ENCODE measurements at places on chromosomes 5 and 9.

- no peak for DNase-seq
Measured at GRCh38 chr5:170168002-170168401, 62.3 kb downstream of the FOXI1 start.

GRCh38 chr9:95880021-95880690, 4.7 kb downstream of the ERCC6L2 start:
- peak; percentile 19 for DNase-seq

DNA sequence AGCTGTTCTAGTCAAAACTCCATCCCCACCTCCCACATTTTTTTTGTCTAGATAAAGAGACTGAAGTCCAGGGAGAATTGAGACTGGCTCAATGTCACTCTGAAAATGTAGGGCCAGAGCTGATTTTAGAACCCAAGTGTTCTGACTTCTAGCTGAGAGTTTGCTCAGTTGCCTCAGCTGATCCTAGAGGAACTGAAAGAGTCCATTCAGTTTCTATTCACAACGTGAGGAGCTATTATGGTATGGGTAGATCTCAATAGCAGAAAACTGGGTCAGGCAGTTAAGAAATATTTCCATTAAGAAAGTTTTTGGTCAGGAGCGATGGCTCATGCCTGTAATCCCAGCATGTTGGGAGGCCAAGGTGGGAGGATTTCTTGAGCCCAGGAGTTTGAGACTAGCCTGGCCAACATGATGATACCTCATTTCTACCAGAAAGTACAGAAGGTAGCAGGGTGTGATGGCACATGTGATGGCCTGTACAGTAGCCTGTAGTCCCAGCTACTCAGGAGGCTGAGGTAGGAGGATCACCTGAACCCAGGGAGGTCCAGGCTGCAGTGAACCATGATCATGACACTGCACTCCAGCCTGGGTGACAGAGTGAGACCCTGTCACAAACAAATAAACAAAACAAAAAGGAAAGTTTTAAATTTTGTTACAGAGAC, 61.7 kb downstream of the GLRA1 start:
- DNase-seq, result no peak

DNA sequence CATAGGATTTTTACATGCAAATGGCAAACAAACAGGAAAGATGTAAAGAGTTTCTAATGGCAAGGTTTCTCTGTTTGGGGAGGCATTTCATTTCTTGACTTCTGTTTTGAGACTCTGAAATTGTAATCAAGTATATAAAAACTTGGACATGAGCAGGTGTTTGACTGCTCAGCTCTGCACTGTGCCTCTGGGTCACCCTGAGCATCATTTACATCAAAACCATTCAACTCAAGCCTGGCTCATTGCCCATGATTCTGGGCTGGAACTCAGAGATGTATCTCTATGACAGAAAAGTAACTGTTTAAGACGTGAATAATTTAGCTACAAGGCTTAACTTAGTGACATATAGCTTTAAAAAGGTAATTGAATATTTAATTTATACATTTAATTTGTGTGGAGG, 1402.4 kb upstream of the NUDT12 start:
- no peak for DNase-seq

GRCh38 chr5:36638056-36638455, 31.6 kb downstream of the SLC1A3 start:
- DNase-seq, result no peak

- DNase-seq, result no peak
Measured at GRCh38 chr9:98150164-98150563, 31.1 kb upstream of the TRIM14 start.

DNA sequence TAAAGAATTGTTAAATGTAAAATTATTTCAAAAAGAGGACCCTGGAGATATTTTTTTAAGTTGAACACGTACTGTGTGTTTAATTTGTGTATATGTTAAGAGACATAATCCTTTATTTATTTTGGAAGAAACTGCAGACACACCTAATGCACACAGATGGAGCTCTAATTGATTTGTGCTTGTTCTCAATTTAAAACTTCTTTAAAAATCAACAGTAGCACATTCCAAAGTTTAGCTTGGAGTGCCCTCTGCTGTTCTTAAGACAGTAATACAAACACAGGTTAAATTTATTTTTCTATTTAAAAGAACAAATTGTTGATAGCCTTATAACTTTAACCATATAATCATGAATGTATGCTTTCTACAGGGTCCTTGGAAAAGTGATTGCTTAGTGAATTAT, 277.6 kb upstream of the ADAMTS16 start:
- DNase-seq, result no peak

DNA sequence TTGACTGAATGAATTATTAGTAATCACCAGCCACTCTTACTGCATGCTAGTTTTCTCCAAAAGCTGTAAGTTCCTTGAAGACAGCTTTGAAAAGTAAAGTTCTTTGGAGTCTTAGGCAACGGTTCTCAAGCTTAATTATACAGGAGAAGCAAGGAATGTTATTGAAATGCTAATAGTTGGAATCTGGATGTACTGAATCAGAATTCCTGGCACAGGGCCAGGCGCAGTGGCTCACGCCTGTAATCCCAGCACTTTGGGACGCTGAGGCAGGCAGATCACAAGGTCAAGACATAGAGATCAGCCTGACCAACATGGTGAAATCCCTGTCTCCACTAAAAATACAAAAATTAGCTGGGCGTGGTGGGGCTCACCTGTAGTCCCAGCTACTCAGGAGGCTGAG, 33.4 kb downstream of the GRIA1 start:
- DNase-seq, result peak; percentile 38
